ENCODE measurements at places on chromosomes 12 and 14. TPM values are rescaled to one million over a fixed set of nuclear protein-coding genes. Genes with fewer than 3 reads are reported as not detected.

- no peak for DNase-seq
Measured at GRCh38 chr12:17383321-17383720, 706.7 kb downstream of the RERGL start.

GRCh38 chr14:92573761-92574498, 60.3 kb downstream of the RIN3 start:
- DNase-seq, result no peak

CIROP gene
- not detected for total RNA-seq

DNA sequence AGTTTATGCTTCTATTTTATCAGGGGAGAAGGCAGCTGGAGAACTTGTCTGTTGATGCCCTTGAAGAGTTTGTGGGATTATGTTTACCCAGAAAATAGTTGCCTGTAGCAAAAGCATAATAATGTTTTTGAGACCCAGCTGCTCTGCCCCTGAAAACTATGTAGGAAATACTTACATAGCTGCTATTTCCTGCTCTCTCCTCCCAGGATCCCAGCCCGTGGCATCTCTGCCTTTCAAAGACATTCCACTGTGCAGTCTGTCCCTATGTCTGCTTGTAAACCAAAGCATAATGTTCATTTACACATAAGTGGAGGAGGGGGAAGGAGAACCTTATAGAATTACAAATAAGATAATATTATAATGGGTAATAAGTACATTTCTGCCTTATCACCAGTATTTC, 198.7 kb downstream of the SYT1 start:
- DNase-seq, result no peak

DNA sequence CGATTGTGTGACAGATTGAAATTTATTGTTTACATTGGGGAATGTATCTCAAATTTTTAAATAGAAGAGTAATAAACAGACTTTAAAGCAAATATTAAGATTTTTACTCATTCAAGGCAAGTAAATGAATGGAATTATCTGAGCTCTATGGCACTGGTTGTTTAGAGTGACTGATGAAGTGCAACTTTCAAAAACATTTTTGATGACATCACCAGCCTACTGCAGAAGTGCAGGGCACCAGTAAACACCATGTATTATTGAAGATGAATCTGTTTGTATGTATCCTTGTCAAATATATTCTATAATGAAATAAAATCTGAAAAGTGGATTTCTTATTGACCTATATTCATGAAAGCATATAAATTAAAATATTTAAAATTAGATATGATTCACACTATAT, 124.0 kb upstream of the EVL start:
- DNase-seq, result no peak

KRT72 gene
- total RNA-seq, result 11.4 TPM

RPS6KL1 gene
- 6.4 TPM for total RNA-seq

DNA sequence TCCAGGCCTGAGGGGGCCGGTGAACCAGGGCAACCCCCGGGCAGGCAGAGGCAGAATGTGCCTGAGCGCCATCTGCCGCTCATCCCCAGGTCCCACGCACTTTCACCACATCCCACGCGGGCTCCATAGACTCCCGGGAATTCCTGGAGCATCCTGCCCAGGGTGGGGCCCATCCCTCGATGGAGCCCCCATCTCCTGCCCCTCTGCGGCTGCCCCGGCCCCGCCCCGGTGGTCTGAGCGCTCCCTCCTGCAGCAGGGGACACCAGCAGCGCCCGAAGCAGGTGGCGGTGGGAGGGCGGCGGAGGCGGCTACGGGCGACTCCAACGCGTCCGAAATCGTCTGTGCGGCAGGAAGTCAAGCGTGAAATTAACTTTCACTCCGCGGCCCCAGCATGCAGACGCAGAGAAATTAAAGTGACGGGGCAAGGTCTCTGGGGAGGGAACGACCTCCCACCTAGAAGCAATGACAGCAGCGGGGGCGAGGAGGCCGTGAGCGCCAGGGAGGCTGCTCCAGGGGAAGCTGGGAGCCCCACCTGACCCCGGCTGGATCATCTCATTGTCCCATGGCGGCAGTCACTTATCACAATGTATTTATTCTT, 122.2 kb downstream of the NCOR2 start:
- DNase-seq, result no peak

GRCh38 chr12:31002999-31003398, 70.7 kb upstream of the DDX11 start:
- no peak for DNase-seq

DNA sequence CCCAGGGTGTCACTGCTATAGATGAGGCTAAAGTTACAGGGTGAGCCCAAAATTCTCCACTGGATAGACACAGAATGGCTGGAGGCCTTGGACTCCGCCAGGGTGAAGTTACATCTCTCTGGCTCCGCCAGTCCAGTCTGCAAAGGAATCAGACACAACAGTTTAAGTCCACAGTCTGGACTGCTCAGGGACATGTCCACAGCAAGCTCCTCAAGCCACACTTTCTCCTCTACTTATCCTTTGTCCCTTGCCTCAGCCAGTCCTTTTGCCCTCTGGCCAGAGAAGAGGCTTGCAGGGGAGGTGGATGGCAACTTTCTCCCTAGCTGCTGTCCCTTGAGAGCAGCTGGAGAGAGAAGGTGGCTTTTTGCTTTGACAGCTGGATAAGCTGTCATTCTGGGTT, 28.0 kb downstream of the PTPRB start:
- no peak for DNase-seq

- DNase-seq, result no peak
Measured at GRCh38 chr12:58369576-58369975, 428.2 kb downstream of the ATP23 start.

REP15 gene
- total RNA-seq, result not detected

- no peak for DNase-seq
Measured at GRCh38 chr14:71726580-71727021, 205.6 kb upstream of the RGS6 start.

DDN gene
- 0.14 TPM for total RNA-seq

- DNase-seq, result no peak
Measured at GRCh38 chr14:93533437-93533836, 102.7 kb downstream of the UNC79 start.

DNA sequence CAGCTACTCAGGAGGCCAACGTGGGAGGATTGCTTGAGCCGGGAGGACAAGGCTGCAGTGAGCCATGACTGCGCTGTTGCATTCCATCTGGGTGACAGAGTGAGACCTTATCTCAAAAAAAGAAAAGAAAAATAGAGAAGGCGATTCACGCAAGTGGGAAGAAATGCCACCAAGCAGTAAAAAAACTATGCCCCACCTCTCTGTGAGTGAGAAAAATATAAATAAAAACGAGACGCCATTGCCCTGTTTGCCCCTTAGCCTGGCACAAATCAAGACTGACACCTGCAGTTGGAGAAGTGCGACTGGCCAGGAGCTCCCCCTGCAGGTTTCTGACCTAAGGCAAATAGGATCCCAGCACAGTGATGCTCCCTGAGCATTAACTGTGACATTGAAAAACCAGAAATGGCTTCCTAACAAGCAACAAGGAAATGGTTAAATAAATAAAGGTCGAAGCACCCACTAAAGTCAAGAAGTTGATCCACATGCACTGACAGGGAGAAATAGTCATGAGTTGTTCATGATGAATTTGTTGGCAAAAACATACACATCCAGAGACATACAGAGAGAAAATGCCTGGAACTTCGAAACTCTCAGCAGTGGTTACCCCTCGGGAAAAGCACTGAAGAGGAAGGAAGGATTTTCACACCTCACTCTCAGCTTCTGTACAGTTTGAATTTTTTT, 21.1 kb downstream of the GSC start:
- DNase-seq, result no peak

KLHDC1 gene
- 18.2 TPM for total RNA-seq

DNA sequence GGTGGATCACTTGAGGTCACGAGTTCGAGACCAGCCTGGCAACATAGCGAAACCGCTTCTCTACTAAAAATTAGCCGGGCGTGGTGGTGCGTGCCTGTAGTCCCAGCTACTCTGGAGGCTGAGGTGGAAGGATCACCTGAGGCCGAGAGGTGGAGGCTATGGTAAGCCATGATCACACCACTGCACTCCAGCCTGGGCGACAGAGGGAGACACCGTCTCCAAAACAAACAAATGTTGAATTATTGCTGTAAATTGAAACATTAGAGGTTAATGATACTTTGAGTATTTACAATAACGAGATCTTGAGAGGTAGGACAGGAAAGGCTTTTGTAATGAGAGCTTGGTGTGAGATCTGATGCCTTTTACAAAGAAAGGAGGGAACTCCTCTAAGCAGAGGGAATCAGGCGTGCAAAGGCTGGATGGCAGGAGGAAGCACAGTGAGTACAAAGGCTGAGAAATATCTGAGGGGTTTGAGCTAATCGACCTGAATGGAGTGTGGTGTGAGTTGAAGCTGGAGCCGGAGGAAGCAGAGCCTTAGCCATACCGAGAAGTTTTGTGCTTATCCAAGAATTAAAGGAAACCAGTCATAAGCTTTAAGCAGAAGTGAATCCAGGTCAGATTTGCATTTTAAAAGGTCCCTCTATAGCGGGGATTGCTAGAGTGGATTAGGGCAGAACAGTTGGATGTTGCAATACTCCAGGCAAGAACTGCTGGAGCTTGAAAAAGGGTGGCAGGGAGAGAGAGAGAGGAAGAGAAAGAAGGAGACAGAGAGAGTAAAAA, 1.1 kb downstream of the RHNO1 start:
- DNase-seq, result no peak

GRCh38 chr14:86027144-86027543, 497.2 kb downstream of the FLRT2 start:
- DNase-seq, result no peak

GRCh38 chr14:20489093-20489994, 16.0 kb upstream of the RNASE10 start:
- DNase-seq, result no peak

DERA gene
- 14.1 TPM for total RNA-seq

GRCh38 chr14:103529383-103530365, 678 bp downstream of the TRMT61A start:
- DNase-seq, result no peak

DNA sequence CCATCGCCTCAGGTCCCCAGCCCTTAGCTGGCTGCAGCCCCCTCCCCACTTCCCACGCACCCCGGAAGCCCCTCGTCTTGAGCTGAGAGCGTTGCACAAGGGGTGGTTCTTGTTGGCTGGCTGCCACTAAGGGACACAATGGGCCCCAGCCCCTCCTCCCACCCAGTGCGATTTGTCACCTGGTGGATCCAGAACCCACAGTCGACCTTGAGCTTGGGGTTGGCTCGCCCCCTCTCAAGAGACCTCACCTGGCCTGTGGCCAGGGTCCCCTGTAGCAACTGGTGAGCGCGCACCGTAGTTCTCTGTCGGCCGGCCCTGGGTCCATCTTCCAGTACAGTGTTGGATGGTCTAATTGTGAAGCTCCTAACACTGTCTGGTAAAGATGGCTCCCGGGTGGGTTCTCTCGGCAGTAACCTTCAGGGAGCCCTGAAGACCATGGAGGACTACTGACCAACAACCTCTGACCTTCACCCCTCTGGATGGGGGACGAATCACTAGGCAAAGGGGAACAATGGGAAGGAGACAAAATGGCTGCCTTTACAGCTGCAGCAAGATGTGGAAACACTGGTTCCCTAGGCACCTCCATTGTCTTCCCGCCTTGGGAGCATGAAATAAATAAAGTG, 6.6 kb downstream of the PHB2 start:
- DNase-seq, result no peak

All from naive thymus-derived CD8-positive, alpha-beta T cell (primary cell).